Stimulated activated CD4-positive, alpha-beta T cell treated with anti-CD3 and anti-CD28 coated beads, Interleukin-12 subunit alpha, Interleukin-12 subunit beta, amount 100 ng/mL, for 24 hours (primary cell): ENCODE measurements at places on chromosomes 5 and 9.

DNA sequence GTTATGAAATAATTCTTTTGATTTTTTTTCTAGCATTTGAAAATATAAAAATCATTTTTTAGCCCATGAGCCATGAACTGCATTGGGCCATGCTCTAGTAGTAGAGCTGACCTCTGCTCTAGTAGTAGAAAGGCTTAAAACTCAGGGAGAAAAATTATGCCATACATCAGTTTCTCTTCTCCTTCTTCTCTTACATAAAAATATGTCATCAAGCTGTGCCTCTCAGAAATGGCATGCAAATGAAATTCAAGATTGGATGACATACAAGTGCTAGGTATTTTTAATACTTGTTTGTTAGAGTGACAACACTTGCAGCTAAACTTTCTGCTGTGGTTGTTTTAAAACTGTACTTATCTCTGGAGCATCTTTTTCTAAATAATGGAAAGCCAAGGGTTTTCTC lies 42.1 kb upstream of the TMOD1 start:
- DNase-seq: no peak

GRCh38 chr9:12956805-12957204 lies 182.0 kb downstream of the LURAP1L start:
- no peak for DNase-seq

DNA sequence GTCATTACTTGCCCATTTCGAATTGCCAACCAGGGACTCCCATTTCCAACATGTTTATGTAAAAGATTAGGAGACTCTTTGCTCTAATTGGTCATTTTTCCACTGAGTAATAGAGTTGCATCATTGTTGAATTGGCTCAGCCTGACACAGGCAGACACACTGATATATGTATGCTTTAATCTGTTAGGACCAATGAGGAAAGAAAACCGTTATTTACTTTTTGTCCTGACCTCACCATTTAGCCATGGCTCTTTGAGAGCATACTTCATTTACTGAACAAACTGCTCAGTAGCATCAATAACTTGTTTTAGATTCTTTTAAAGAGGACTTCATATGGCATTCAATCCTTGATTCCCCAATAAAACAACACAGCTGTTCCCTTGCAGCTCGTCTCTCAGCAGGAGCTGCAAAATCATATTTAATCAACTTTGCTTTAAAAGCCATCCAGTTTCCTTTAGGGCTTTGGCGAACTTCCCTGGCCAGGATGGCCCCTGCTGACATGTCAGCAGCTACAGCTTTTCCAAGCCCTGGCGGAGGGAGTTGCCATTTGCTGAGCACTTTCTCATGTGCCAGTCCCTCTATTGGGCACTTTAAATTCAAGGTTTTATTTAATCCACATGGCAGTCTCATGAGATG lies 251.5 kb upstream of the TNC start:
- DNase-seq: no peak

DNA sequence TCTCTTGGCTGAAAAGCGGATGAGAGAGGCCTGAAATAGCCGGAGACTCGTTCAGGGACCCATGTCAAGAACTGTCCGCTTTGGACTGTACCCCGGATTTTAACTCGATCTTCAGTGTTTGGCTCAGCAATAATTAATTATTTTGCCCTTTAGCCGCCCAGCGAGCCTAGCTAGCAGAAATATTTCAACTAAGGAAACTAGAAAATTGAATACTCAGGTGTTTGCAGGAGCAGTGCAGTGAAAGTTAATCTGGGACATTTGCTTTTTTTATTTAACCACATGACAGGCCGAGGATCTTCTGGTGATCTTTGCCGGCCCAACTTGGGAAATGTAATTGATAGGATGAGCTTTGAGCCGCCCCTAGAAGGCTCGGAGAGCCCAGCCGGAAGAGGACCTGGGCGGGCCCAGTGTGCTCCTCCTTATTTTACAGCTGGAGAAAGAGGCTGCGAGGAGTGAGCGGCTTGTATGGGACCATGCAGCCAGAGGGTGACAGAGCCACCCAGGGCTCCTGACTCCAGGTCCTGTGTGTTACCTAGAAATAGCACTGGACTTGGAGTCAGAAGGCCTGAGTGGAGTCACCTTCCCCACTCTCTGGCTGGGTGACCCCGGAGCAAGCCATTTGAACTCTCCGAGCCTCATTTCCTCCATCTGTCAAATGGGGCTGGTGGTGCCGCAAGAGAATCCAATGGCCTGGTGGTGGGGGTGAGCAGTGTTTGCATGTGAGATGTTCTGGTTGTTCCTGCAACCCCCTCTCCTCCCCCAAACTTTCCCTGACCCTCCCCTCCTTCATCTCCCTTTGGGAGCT lies 2.4 kb downstream of the PPARGC1B start:
- DNase-seq: no peak

GRCh38 chr5:28880936-28881335 lies 1842.5 kb upstream of the CDH9 start:
- DNase-seq: no peak

DNA sequence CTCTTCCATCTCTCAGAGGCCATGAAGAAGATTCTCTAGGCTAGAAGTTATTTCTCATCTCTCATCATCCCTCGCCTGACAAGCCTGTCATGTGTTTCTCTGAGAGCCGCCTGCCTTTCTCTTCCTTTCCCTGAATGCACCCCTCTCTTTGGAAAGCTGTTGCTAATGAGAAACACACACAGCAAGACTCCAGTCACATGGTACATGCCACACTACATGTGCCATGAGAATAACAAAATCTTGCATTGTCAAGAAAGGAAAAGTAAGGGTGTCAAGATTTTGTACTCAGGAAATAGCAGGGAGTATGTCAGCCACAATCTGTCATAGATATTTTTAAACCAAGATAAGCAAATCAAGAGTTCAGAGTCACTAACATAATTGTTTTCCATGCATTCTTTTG lies 8.9 kb downstream of the AGXT2 start:
- DNase-seq: no peak

GRCh38 chr5:99349787-99350186 lies 421.0 kb upstream of the CHD1 start:
- no peak for DNase-seq

GRCh38 chr5:6715758-6716628 lies 2.8 kb downstream of the TENT4A start:
- no peak for DNase-seq

DNA sequence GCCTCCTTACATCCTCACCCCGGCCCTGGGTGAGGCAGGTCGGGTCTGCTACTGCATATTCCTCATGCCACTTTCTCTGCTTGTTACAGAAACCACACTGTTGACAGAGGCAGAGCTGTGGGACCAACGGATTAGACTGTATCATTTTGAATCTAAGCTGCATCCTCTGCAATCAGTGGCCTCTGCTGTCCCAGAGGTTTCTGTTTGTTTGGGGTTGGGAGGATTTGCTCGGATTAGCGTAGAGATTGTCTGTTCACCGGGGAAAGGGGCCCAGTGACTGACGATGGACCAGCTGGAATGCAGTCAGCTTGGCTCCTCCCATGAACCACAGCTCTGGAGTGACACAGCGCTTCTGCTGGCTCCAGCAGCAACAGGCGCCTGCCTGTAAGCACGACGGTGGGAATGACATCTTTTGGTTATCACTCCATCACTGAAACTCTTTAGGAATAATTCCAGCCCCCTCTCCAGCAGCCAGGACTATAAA lies 37.3 kb upstream of the ADRA1B start:
- DNase-seq: no peak

- no peak for DNase-seq
Measured at GRCh38 chr5:68534131-68534940, 318.8 kb downstream of the PIK3R1 start.

GRCh38 chr5:62333250-62333794 lies 27.3 kb downstream of the KIF2A start:
- no peak for DNase-seq

DNA sequence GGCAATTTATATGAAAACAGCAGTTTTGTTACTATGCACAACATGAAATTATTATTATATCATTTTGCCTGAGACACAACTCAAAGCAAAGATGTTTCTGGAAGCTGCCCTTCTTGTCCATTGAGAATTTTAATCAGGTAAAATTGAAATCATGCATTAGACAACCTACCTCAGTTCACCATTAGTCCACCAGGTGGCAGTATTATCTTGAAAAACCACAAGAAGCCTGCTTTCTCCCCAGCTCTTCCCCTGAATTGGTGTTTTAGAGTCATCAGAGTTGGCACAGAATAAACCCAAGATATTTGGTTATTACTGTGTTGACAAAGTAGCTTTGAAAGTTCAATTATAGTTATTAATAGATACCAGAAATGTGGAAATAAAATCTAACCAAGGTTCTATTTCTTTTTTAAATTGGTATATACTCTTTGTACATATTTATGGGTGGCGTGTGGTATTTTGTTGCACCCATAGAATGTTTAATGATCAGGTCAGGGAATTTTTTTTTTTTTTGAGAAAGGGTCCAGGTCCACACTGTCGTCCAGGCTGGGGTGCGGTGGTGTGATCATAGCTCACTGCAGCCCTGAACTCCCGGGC lies 25.7 kb downstream of the UTP15 start:
- DNase-seq: no peak

DNA sequence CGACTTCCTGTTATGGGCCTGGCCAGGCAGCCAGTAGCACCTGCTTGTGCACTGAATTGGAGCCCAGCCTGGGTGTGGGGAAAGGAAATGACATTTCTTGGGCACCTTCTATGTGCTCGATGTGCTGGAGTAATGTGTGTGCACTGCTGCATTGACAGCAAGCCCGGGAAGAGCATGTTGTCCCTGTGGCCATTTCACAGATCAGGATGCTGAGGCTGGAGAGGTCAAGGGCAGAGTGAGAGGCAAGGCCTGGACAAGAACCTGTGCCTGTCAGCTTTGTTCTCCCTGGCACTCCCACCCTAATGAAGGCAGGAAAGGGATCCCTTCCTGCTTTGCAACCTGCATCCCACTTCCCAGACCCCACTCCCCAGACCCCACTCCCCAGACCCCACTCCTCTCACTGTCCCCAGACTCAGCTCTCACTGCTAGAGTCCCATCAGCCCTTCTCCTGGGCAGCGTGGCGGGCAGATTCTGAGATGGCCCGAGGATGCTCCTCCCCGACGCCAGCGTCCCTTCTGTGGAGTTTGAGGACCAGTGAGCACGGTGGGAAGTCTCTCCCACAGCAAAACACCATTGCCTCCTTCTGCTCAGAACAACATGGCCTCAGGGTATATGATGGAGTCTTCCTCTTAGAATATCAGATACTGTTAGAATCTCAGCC lies 49.6 kb downstream of the BARX1 start:
- DNase-seq: no peak

GRCh38 chr9:109482391-109482916 lies 15.7 kb downstream of the PTPN3 start:
- no peak for DNase-seq

DNA sequence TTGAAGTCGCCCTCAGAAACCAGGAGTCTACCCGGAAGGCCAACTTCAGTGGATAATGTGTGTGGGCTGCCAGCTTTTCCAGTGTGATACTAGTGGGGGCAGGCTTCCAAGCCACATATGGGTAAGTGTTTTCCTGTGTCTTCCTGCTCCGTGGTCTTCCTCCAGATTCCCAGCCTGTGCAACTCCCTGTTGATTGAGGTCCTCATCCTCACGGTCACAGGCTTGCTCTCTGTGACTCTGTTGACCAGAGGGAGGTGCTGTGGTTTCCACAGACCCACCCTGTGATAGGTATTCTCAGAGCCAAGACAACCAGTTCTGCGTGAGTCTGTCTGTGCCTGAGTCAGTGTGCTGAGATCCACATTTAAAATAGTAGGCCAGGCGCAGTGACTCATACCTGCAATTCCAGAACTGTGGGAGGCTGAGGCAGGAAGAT lies 388.0 kb upstream of the IRX2 start:
- no peak for DNase-seq

DNA sequence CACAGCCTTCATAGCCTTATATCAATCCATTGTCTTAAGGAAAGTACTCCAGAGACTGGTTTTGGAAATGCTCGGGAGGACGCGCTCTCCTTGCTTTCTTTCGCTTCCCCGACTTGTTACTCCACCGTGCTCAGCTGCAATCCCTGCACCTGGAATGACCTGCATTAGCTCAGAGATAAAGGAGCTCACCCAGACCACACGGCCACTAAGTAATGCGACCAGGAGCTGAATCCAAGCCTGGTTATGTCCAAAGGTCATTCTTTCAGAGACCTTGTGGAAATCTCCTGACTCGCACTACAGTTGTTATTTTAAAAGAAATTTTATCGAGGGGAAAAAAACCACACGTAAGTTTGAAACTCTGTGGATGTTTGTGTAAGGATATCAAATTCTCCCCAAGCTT lies 135.3 kb upstream of the DPYSL3 start:
- DNase-seq: no peak

DNA sequence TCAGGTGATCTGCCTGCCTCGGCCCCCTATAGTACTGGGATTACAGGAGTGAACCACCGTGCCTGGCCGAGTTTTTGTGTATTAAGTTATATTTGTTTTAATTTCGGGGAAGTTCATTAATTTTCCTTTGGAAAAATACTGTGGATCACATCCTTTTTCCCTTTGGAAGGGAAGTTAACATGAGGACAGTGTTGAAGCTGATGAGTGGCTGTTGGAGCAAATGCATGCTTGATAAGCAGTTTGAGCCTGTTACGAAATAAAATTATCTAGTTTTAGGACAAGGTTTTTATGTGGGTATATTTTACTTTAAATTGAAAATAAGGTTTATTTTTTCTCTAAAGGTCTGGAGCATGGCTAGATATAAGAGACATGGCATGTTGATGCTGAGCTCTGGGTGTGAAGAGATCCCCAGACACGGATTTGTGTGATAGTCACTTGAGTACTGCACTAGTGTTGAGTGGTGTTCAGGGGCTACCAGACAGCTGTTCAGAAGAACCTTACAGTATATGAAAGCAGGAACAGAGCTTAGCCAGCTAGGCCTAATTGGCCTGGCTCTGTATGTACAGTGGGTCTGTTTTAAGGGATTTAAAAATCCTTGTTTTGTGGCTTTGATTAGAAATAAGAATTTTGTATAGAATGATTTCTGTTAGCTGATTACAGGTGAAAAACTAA lies 17.4 kb downstream of the LMNB1 start:
- no peak for DNase-seq

GRCh38 chr5:160349935-160350303 lies 20.5 kb downstream of the C1QTNF2 start:
- DNase-seq: no peak

GRCh38 chr5:162174358-162174974 lies 106.9 kb downstream of the GABRG2 start:
- no peak for DNase-seq

- no peak for DNase-seq
Measured at GRCh38 chr5:125197321-125197720, 450.9 kb upstream of the ZNF608 start.

GRCh38 chr5:43020399-43020746 lies 19.7 kb downstream of the ANXA2R start:
- DNase-seq: no peak

DNA sequence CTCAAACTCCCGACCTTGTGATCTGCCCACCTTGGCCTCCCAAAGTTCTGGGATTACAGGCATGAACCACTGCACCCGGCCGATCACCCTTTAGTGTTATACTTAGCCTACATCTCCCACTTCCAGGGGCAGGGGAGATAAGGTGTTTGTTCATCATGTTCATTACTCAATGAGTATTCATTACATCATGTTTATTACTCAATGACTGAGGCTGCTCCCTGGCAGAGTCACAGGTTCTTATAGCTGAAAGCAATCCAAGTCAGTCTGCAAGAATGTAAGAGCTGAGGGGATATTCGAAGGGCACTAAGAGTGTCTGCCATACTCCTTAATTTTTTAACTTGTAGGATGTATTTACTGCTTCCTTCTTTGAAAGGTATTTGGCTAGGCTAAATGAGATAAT lies 214.2 kb downstream of the SPATA31D1 start:
- no peak for DNase-seq

- no peak for DNase-seq
Measured at GRCh38 chr5:88785746-88786565, 97.0 kb downstream of the MEF2C start.
